ENCODE measurements at places on chromosomes 16 and 17. TPM values are rescaled to one million over a fixed set of nuclear protein-coding genes. Genes with fewer than 3 reads are reported as not detected.

GRCh38 chr16:3059723-3060242 lies 5.7 kb upstream of the IL32 start:
- peak overlapping the region; percentile 75 for H3K27ac ChIP-seq
- H3K36me3 ChIP-seq, result no peaks in the 10 kb centered on the region
- DNase-seq, result no peak
- H3K4me3 ChIP-seq, result peak overlapping the region; percentile 92

Gene CTRL
- total RNA-seq, result not detected

Gene GPRC5C
- 114 TPM for total RNA-seq

GRCh38 chr17:77459018-77459755 lies 318.4 kb downstream of the SEC14L1 start:
- no peaks in the 10 kb centered on the region for H3K27me3 ChIP-seq
- DNase-seq, result no peak
- H3K36me3 ChIP-seq, result no peaks in the 10 kb centered on the region
- H3K27ac ChIP-seq, result peak overlapping the region; percentile 93
- H3K4me3 ChIP-seq, result no peak overlapping the region

DNA sequence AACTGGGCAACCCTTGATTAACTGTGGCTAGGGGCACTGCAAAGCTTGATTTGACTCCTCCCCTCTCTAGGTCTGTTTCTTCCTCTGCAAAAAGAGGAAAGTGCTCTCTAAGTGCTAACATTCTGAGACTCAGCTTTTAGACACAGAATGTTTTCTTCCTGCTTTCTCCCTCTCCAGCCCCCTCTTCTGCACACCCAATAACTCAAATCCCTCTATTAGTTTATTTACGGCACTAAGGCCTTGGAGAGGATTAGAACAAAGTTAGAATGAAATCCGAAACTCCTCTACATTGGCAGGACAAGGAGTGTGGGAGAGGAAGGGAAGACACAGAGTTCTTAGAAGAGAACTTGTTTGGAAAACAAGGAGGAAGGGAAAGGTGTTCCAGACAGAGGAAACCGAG lies 3.3 kb upstream of the SBK1 start:
- H3K27me3 ChIP-seq, result no peaks in the 10 kb centered on the region
- peaks cover 21% of the 10 kb centered on the region for H3K4me1 ChIP-seq
- no peak overlapping the region for H3K27ac ChIP-seq
- no peaks in the 10 kb centered on the region for H3K36me3 ChIP-seq
- no peak overlapping the region for H3K4me3 ChIP-seq

Gene SKAP1
- not detected for total RNA-seq

- no peaks in the 10 kb centered on the region for H3K4me1 ChIP-seq
- DNase-seq, result no peak
- H3K27me3 ChIP-seq, result no peaks in the 10 kb centered on the region
- H3K36me3 ChIP-seq, result peaks cover 63% of the 10 kb centered on the region
These were observed 148.4 kb downstream of the AATF start for GRCh38 chr17:37097154-37097553.

Gene SEPTIN1
- total RNA-seq, result 2.6 TPM

Gene TSEN54
- total RNA-seq, result 13.2 TPM

DNA sequence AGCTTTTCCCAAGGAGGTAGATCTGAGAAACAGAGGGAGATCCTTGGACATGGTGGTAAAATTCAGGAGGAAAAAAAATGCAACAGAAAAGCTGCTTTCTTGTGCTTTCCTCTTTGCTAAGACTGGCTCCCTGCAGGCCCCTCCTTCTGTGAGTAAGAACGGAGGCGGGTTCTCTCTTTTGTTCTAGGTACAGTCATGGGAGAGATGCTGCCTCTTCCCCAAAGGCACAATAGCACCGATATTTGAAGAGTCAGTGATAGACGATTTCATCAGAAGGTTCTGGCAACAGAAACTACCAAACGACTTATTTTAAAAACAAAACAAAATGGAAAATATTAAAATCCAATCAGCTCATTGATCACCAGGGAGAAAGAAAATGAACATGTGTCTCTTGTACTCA lies 32.6 kb upstream of the KIFC3 start:
- no peaks in the 10 kb centered on the region for H3K4me1 ChIP-seq
- DNase-seq, result no peak
- H3K27ac ChIP-seq, result no peak overlapping the region
- H3K36me3 ChIP-seq, result no peaks in the 10 kb centered on the region
- H3K27me3 ChIP-seq, result no peaks in the 10 kb centered on the region

DNA sequence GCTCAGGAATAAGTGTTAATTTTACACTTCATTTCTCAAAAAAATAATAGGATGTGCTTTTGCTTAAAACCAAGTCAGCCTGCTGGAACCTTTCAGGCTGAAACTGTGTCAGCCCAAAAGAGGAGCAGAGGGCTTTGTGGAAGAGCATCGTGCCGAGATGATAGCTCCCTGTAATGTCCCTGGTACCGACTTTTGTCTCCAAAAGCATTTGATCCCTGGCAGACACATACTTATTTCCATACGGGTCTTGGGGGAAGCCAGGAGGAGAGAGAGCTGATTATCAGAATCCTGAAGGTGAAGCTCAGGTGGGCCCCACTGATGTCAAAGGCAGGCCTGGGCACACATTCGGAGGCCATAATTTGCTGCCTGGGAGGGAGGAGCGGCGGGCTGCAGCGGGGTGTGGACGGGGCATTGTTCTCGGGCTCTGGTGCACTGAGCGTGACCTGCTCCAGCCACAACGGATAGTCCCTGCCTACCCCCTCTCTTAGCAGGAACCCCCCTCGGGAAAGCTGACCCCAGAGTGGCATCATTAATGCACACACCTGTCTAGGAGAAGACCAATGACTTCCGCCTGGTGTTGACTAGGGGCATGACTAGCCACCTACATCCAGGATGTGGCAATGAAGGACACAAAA lies 155.9 kb downstream of the C16orf78 start:
- no peaks in the 10 kb centered on the region for H3K36me3 ChIP-seq
- no peaks in the 10 kb centered on the region for H3K27me3 ChIP-seq
- no peaks in the 10 kb centered on the region for H3K4me1 ChIP-seq
- H3K27ac ChIP-seq, result no peak overlapping the region
- DNase-seq, result no peak

GRCh38 chr17:83196366-83196765 lies 117.0 kb downstream of the METRNL start:
- peaks cover 19% of the 10 kb centered on the region for H3K4me1 ChIP-seq
- H3K27ac ChIP-seq, result peak overlapping the region; percentile 60
- H3K36me3 ChIP-seq, result no peaks in the 10 kb centered on the region
- DNase-seq, result no peak
- no peaks in the 10 kb centered on the region for H3K27me3 ChIP-seq
- no peak overlapping the region for H3K4me3 ChIP-seq

- no peaks in the 10 kb centered on the region for H3K27me3 ChIP-seq
- no peaks in the 10 kb centered on the region for H3K36me3 ChIP-seq
- no peak overlapping the region for H3K4me3 ChIP-seq
- H3K4me1 ChIP-seq, result no peaks in the 10 kb centered on the region
- H3K27ac ChIP-seq, result no peak overlapping the region
These were observed 104.9 kb downstream of the AXIN2 start for GRCh38 chr17:65456368-65457151.

DNA sequence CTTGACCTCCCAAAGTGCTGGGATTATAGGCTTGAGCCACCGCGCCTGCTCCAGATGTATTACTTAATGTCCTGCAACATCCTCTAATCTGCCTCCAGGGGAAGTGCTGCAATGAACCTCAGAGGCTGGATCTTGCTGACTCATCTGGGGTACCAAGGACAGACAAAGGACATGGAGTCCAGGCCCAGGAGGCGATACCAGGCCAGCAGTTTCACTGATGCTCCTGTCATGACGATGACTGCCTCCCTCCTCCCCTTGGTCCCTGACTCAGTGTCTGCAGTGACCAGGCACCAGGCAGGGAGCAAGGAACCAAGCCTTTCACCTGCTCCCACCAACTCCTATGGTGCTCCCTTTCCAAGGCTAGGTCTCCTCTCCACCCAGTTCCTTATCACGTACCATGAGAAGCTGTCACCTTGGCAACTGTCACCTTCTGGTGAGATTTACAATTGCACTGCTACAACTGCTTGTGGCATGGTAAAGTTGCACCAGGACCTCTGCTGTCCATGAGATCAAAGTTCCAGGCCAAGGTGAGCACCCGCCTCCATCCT lies 21.6 kb upstream of the PHOSPHO1 start:
- H3K27ac ChIP-seq, result no peak overlapping the region
- H3K36me3 ChIP-seq, result no peaks in the 10 kb centered on the region
- no peaks in the 10 kb centered on the region for H3K4me1 ChIP-seq
- H3K27me3 ChIP-seq, result no peaks in the 10 kb centered on the region
- H3K4me3 ChIP-seq, result no peak overlapping the region

Gene TMEM92
- 2.7 TPM for total RNA-seq

Gene EVPL
- total RNA-seq, result 16.1 TPM

Gene CDH13
- total RNA-seq, result not detected

DNA sequence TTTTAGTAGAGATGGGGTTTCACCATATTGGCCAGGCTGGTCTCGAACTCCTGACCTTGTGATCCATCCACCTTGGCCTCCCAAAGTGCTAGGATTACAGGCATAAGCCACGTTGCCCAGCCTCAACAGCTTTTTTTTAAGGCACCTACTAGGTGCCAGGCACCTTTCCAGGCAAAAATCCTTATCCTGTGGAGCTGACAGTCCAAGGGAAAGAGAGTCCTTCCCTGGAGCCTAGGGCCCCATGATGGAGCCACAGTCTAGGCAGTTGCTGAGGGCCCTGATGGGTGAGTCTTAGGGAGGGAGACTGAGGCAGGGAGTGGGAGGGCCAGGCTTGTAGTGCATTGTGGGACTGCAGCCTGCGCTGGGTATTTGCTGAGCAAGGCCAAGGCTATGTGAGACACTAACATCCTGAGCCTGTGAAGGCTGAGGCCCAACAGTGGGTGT lies 79.6 kb upstream of the TOB1 start:
- DNase-seq, result no peak
- H3K4me3 ChIP-seq, result no peak overlapping the region
- peak overlapping the region; percentile 92 for H3K27ac ChIP-seq
- H3K27me3 ChIP-seq, result no peaks in the 10 kb centered on the region

Gene ABCA6
- total RNA-seq, result 25.0 TPM

- H3K4me3 ChIP-seq, result no peak overlapping the region
- DNase-seq, result no peak
- no peak overlapping the region for H3K27ac ChIP-seq
- no peaks in the 10 kb centered on the region for H3K4me1 ChIP-seq
- no peaks in the 10 kb centered on the region for H3K36me3 ChIP-seq
These were observed 31.9 kb downstream of the C16orf78 start for GRCh38 chr16:49405530-49405929.

GRCh38 chr16:87844120-87844733 lies 25.1 kb downstream of the SLC7A5 start:
- no peak for DNase-seq
- H3K4me1 ChIP-seq, result peaks cover 98% of the 10 kb centered on the region
- no peaks in the 10 kb centered on the region for H3K27me3 ChIP-seq
- peak overlapping the region; percentile 89 for H3K27ac ChIP-seq
- H3K36me3 ChIP-seq, result peaks cover 8% of the 10 kb centered on the region
- no peak overlapping the region for H3K4me3 ChIP-seq

GRCh38 chr16:4002121-4002520 lies 114.1 kb downstream of the ADCY9 start:
- no peak overlapping the region for H3K27ac ChIP-seq
- no peaks in the 10 kb centered on the region for H3K27me3 ChIP-seq
- no peaks in the 10 kb centered on the region for H3K36me3 ChIP-seq
- no peak overlapping the region for H3K4me3 ChIP-seq
- H3K4me1 ChIP-seq, result peaks cover 37% of the 10 kb centered on the region
- no peak for DNase-seq

Gene PPY
- not detected for total RNA-seq

GRCh38 chr17:1229900-1230501 lies 40.2 kb upstream of the BHLHA9 start:
- no peaks in the 10 kb centered on the region for H3K36me3 ChIP-seq
- peaks cover 32% of the 10 kb centered on the region for H3K4me1 ChIP-seq
- H3K27ac ChIP-seq, result peak overlapping the region; percentile 79
- H3K4me3 ChIP-seq, result peak overlapping the region; percentile 59
- DNase-seq, result no peak
- H3K27me3 ChIP-seq, result peaks cover 27% of the 10 kb centered on the region

Gene CHP2
- 1.8 TPM for total RNA-seq

DNA sequence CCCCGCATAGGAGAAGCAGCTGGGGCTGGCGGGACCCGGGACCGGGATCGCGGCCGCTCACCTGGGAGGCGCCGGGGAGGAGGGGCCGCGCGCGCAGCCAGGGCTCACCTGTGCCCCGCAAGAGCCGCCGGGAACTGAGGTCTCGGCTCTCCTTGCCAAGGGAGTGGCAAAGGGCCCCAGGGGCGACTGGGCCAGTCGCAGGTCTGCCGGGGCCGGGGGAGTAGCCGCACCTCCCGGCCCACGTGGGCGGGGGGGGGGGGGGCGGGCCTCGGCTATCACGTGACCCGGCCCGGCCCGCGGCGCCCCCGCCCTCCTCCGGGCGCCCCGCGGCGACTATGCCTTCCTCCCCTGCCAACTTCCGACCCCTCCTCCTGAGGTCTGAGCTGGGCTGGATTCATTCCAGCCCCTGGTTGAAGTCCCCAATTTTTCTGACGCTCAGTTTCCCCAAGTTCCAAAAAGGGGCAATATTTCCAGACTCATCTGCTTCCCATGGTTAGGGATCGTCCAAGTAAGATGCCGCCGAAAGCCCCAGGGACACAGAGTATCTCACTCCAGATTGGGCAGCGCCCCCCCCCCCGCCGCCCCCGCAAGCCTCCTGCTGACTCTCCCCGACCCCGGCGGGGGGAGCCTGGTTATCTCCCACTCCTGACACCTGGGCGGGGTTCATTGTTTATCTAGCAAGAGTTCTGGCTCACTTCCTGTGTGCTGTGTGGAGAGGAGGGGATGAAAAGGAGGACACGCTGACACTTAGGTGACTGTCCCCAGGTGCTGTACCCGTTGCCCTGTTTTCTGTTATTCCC lies at the start of gene TMC6:
Gene TMC6, minus strand, starts transcription at position 205 of the 800 bp plus-strand sequence. CDS start 1,923 bp downstream, outside the sequence.
- H3K4me3 ChIP-seq, result peak within 1 kb of the TSS; percentile 88
- peak; percentile 88 for DNase-seq
- peak within 1 kb of the TSS; percentile 63 for H3K27ac ChIP-seq
- H3K36me3 ChIP-seq, result peaks cover 9% of the 10 kb centered on the region
- peaks cover 98% of the 10 kb centered on the region for H3K4me1 ChIP-seq

DNA sequence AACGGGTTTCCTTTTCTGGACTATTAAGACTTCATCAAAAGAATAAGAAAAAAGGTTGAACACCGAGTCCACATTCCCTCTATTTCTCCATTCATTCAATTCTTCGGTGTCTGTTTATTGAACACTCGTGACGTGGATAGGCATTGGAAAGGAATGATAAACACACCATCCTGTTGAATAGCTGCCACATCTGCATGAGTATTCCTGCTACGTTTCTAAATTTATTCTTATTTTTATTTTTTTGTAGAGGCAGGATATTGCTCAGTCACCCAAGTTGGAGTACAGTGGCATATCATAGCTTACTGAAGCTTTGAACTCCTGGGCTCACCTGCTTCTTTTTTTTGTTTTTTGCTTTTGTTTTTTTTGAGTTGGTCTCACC lies 80.8 kb upstream of the CIBAR2 start:
- H3K27ac ChIP-seq, result no peak overlapping the region
- no peak for DNase-seq
- H3K27me3 ChIP-seq, result no peaks in the 10 kb centered on the region
- H3K36me3 ChIP-seq, result no peaks in the 10 kb centered on the region
- H3K4me3 ChIP-seq, result no peak overlapping the region

Gene RNF157
- total RNA-seq, result 1.0 TPM

DNA sequence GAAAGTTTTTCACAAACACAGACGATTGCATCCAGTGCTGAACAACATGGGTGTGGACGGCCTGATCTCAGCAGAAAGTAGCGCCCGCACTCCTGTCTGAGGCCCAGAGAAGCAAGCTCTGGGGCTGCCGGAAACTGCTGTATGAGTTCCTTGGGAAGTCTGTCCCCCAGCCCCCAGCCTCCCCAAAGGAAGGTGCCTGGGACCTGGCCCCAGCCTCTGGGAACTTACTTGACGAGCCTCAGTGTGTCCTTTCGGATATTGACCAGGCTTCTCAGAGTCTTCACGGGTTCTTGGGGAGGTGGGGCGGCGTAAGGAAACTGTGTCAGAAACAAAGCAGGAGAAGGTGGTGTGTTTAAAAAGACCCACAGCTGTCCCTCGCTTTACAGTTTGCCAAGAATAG lies 32.4 kb upstream of the FOXJ1 start:
- H3K4me1 ChIP-seq, result no peaks in the 10 kb centered on the region
- no peak overlapping the region for H3K27ac ChIP-seq
- no peak for DNase-seq
- H3K4me3 ChIP-seq, result no peak overlapping the region
